Mesothelial cell of epicardium (in vitro differentiated cells): ENCODE measurements at places on chromosomes 1 and 21.

DNA sequence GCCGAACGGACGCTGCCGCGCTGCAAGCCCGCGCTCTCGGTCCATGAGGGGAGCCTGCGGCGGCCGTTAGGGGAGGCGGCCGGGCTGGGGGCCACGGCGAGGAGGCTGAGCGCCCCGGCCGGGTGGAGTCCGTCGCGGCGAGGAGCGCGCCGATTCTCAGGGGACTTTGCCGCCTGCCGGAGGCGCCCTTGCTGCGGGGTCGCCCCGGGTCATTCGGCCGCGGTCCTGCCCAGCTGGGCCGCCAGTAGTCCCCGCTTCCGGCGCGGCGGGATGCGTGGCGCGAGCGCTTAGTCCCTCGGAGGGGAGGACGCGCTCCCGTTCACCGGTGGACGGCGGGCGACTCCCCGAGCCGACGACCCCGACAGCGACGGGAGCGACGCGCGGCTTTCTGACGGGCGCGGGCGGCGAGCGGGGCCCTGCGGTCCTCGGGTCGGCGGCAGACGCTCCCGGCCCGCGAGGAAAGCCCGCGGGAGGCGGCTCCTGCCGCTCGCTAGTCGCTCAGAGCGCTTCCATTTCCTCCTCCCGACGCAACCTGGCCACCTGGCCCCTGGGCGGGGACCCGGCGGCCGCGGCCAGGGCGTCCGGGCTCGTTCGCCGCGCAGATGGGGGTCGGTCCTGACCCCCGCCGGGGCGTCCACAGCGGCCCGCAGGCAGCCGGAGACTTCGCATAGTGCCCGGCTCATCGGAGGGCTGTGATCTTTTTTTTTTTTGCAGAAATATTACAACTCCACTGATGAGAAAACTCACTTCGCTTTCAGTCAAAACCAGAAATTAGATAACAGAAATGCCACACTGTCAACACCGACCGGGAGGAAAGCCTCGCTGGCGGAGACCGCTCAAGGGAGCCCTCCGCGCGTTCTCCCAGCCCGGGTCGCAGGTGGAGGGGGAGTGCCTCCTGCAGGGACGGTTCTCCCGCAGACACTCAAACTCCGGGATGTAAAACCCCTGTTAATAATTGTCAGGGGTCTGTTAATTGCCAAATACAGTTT is 641 bp upstream of the ZBTB21 start:
- DNase-seq: no peak

DNA sequence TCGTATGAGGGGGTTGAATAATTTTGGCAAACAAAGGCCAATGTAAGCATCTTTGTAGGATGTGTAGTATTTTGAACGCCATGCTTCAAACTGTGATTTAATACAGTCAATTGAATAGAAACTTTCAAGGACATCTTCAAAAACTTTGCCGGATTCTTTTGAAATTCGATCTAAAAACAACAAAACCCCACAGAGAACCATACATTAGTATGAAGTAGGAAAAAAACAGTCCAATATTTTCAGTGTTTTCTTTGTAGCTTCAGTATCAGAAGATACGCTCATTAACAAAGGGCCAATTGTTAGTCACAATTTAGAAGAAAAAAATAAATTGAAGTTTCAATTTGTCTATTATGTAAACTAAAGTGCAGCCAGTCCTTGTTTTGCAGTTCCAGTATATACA is 20.7 kb upstream of the SYNJ1 start:
- DNase-seq: no peak

DNA sequence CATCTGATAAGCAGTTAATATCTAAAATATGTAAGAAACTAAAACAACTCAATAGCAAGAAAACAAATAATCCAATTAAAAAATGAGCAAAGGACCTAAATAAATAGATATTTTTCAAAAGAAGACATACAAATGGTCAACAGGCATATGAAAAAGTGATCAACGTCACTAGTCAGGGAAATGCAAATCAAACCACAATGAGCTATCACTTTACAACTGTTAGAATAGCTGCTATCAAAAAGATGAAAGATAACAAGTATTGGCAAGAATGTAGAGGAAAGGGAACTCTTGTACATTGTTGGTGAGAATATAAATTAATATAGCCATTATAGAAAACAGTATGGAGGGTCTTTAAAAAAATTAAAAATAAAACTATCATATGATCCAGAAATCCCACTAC is 40.7 kb upstream of the NEK7 start:
- no peak for DNase-seq

- DNase-seq: no peak
Measured at GRCh38 chr1:200437556-200438203, 27.8 kb upstream of the ZNF281 start.

GRCh38 chr1:211574705-211575104 is 4.3 kb downstream of the SLC30A1 start:
- DNase-seq: no peak

DNA sequence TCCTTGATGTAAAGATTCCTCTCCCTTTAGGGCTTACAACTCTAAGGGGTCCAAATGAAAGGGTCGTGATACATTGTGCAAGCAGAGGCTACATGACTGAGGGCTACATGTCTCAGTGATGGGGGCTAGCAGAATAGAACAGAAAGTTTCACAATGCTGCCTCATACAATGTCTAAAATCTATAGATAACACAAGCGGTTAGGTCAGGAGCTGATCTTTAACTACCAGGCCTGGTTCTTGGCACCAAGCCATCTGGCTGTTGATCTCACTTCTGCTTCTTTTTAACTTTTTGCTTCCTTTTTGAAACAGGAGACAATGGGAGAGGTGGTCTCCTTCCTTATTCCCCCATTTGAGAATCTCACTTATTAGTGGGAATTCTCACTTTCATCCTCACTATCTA is 710.2 kb downstream of the AMY1C start:
- DNase-seq: no peak

DNA sequence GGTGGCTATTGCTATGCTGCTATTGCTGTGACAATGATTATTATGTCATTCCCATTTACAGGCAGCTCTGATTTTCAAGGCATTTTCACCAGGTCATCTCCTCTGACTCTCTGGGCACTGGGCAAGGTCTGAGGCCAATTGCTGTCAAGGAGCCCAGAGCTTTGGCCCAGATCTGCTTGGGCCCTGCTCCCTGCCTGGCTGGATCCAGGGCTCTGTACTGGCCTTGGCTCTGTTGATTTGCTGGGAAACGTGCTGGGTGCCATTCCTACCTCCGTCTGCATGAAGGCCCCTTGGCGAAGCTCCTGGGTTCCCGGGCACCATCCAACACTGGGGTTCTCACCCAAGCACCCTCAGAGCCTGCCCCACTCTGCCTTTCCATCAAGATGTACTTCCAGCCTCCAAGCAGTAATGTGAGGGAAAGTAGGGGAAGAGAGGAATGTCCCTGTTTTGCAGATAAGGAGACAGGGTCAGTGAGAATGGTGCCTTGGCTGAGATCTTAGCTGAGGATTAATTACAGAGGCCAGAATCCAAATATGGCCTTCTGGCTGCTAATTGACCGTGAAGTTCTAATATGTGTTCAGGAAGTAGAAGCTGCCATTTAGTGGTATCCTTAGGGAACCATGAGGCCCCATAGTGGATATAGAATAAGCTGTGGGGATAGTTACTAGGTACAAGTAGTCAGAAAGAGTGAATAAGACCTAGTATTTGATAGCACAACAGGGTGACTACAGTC is 63.9 kb downstream of the HTR6 start:
- no peak for DNase-seq

DNA sequence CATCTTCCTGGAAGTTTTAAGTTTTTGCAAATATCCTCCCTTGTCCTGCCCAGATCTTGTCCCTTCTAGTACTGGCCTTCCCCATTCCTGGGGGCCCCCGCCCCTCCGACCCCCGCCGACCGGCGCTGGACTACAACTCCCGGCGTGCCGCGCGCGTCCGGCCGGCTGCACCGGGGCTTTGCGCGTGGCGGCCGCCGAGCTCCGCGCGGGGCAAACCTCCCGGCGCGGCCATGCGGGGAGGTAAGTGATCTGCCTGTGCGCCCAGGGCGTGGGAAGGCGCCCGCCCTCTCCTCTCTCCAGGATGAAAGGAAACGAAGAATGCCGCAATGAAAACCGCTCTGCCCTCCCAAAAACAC is 3.2 kb upstream of the SAMD13 start:
- peak; percentile 25 for DNase-seq

DNA sequence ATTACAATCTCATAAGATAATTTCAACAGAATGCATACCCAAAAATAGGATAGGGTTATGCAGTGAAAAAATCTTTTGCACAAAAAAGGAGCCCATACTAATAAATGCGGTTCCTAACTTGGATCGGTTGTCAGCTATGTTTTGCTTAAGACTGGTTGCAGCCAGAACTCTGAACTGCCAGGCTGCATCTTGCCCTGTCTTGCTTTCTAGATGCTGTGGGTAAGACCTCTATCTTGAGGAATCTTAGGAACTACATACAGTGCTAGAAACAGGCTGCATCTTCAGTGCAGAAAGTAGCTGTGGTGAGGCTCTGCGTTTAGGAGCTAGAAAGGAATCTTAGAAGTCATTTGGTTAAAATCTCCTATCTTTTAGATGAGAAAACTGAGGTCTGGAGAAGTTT is 45.6 kb upstream of the PLA2G4A start:
- no peak for DNase-seq

DNA sequence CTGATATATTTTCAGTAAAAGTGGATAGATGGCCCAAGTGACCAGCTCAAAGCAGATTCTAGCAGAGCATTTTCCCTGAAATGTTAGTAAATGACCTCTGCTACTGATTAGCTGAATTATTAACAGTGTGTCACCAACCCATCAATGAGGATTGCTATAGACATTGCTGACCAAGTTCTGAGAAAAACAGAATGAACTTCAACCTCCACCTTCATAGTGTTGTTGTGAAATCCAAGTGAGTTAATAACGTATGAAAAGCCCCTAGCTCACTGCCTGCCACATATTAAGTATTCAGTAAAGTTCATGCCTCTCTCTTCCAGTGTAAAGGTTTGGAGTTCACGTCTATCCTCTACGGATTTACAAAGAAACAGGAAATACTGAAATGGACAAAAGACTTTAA is 15.8 kb downstream of the PLPP3 start:
- DNase-seq: no peak

DNA sequence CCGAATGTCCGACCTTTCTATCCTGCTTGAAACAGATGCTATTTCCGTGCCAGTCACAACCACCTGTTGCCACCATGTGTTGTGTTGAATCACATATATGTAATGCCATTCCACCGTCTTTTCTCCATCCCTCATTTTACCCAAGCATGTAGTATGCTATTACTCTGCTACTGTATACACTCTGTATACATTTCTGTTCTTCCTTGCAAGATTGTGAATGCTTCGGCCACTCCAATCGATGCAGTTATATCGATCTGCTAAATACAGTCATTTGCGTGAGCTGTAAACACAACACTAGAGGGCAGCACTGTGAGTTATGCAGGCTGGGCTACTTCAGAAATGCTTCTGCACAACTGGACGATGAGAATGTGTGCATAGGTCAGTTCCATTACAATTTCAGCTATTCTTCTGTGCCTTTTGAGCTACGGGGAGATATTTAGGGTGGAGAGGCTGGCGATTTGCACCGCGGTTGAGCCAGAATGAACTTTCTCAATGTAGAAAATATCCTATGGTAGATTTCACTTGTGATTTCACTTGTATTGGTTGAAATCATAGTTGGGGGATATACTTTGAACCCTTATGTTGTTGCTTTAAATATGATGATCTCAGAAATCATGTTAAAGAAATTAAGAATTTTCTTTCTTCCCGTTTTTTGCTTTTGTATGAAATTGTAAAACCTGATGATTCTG is 289.8 kb downstream of the NTNG1 start:
- DNase-seq: no peak

GRCh38 chr1:229508823-229509337 is 739 bp upstream of the NUP133 start:
- no peak for DNase-seq

DNA sequence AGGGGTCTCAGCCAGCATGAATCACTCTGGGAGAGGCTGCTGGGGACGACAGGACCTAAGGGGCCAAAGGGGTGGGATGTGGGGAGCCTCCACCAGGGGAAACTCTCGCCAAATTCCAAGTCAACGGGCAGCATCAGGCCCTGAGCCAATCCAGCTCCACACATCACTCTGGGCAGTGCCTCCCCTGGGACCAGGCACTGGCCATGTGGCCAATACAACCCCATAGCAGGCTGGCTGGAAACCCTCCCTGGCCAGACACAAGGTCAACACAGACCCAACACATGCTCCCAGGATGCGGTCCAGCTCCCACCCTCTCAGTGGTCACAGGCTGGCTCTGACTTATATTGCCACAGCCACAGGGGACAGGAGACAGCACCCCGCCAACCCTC is 60.0 kb downstream of the MEGF6 start:
- DNase-seq: no peak

DNA sequence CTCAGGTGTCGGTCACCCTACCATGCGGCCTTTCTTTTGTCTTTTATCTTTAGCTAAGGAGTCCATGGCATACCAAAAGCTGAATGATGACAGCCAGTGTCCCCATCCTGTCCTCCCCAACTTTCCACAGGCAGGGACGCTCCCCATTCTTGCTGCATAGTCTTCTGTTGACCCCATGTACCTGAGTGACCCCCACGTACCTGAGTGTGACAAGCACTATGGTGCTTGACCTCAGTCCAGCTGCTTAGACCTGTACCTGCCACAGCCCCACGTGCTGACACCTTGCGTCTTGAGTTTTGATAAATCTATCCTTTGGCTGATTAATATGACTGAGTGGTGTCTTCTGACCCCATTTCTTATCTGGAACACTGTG is 26.9 kb downstream of the SKI start:
- no peak for DNase-seq

GRCh38 chr1:33032126-33032869 is 4.4 kb downstream of the AK2 start:
- DNase-seq: no peak

- DNase-seq: no peak
Measured at GRCh38 chr1:221228594-221228993, 349.4 kb downstream of the HLX start.

DNA sequence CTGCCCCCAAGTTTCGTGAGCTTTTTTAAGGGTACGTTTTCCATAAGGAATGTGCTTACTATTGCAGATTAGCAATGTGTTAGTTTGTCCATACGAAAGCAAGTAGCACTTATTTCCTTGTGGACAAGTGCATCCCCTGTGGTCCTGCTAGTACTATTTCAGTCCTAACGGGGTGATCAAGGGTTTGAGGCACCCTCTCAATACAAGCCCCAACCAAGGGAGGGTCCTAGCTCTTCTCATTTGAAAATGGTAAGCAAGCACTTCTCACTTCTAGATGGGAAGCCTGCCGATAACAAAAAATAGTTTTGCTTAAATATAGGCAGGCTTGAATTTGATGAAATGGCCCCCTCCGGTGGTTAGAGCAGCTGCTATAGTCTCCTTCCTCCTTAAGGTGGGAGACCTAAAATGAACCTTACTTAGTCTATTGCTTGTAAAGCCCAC is 64.0 kb upstream of the HMCN1 start:
- no peak for DNase-seq

- DNase-seq: no peak
Measured at GRCh38 chr1:222392556-222392955, 155.3 kb downstream of the HHIPL2 start.

- DNase-seq: no peak
Measured at GRCh38 chr1:230518511-230518910, 92.4 kb upstream of the PGBD5 start.

GRCh38 chr1:235277709-235278108 is 50.3 kb downstream of the ARID4B start:
- no peak for DNase-seq

GRCh38 chr1:15799928-15800835 is 7.3 kb downstream of the UQCRHL start:
- DNase-seq: peak; percentile 37
